ENCODE measurements at places on chromosomes 3 and 15. TPM values are rescaled to one million over a fixed set of nuclear protein-coding genes. Genes with fewer than 3 reads are reported as not detected.

- H3K4me1 ChIP-seq: peaks cover 14% of the 10 kb centered on the region
- no peak overlapping the region for H3K4me3 ChIP-seq
- H3K36me3 ChIP-seq: no peaks in the 10 kb centered on the region
- DNase-seq: no peak
These were observed 252.8 kb downstream of the CD47 start for GRCh38 chr3:107837895-107838612.

DNA sequence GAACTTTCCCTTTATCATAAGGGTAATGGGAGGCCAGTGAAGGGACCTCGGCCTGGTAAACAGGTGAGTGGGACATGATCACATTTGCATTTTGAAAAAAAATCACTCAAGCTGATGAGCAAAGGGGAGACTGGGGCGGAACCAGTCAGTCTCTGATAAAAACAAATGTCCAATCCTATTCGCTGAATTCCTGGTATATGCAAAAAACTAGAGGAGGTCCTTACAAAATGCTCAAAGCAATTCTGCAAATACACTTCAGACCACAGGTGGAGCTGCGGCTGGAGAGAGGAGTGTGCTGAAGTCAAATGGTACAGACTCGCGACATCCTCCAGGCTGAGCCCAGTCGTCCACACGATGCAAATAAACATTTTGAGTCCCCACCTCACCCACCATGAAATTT is 166.7 kb downstream of the FOXP1 start:
- no peaks in the 10 kb centered on the region for H3K27me3 ChIP-seq
- peak overlapping the region; percentile 93 for H3K27ac ChIP-seq
- peaks cover 95% of the 10 kb centered on the region for H3K4me1 ChIP-seq
- peaks cover 30% of the 10 kb centered on the region for H3K36me3 ChIP-seq

GRCh38 chr3:170713653-170714052 is 127.8 kb upstream of the SLC7A14 start:
- H3K27ac ChIP-seq: no peak overlapping the region
- no peaks in the 10 kb centered on the region for H3K36me3 ChIP-seq
- H3K4me1 ChIP-seq: no peaks in the 10 kb centered on the region
- no peak overlapping the region for H3K4me3 ChIP-seq
- peaks cover 38% of the 10 kb centered on the region for H3K27me3 ChIP-seq

DNA sequence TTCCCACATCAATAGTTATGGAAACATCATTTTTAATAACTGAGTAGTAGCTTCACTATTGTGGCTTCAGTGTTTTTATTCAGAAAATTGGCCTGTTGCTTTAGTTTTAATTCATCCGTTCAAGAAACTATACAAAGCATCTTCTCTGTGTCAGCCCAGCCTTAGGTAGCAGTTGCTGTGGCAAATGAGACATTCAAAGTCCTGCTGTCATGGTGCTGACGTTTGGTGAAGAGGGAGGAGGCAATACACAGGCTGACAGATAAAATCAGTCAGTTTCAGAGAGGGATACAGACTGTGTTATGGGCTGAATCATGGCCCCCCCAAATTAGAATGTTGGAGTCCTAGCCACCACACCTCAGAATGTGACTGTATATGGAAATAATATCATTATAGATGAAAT is 56.5 kb downstream of the SLC7A14 start:
- H3K27ac ChIP-seq: no peak overlapping the region
- no peaks in the 10 kb centered on the region for H3K36me3 ChIP-seq
- no peaks in the 10 kb centered on the region for H3K27me3 ChIP-seq

GRCh38 chr15:39465843-39466749 is 114.8 kb upstream of the THBS1 start:
- H3K4me1 ChIP-seq: no peaks in the 10 kb centered on the region
- no peaks in the 10 kb centered on the region for H3K27me3 ChIP-seq
- DNase-seq: no peak
- H3K36me3 ChIP-seq: no peaks in the 10 kb centered on the region
- H3K4me3 ChIP-seq: no peak overlapping the region

DNA sequence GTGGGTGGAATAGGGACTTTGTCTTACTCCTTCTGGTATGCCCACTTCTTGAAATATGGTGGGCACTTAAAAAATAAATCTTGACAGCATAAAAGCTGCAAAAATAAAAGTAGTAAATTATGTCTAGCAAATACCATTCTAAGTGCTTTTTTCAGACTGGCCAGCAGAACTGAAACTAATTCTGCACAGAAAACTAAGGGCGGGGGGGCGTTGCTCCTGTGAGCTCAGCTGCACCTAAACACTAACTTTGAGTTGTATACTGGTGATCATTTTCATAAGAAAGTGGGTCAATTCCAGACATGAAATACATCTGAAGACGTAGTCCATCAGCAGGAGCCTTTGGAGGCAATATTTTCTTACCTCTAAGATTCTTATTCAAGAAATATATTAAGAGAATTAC is 114.8 kb downstream of the WDR76 start:
- H3K4me1 ChIP-seq: peaks cover 2% of the 10 kb centered on the region
- peaks cover 27% of the 10 kb centered on the region for H3K27me3 ChIP-seq
- DNase-seq: no peak
- no peak overlapping the region for H3K27ac ChIP-seq
- H3K36me3 ChIP-seq: no peaks in the 10 kb centered on the region
- no peak overlapping the region for H3K4me3 ChIP-seq

- H3K27ac ChIP-seq: no peak overlapping the region
- H3K4me3 ChIP-seq: no peak overlapping the region
- H3K4me1 ChIP-seq: no peaks in the 10 kb centered on the region
- no peaks in the 10 kb centered on the region for H3K36me3 ChIP-seq
- no peak for DNase-seq
- peaks cover 11% of the 10 kb centered on the region for H3K27me3 ChIP-seq
These were observed 3.1 kb downstream of the PRR23E start for GRCh38 chr3:127196002-127196401.

DNA sequence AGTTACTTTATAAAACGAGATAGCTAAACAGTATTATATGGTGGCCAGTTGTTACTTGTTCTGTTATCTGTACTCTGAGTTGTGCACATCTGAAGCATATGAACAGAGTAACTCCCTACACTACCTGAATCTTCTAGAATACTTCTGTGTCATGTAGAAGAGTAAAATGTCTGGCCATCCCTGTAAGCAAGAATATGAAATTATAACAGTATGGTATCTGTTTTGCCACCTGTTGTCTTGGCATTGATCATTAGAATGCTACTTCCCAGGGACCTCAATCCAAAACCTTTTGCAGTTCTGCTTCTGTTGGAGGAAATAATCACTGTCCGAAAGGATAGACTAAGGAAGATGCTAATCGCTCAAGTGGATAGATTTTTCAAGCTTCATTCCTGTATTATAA is 1.9 kb downstream of the TEX9 start:
- peaks cover 16% of the 10 kb centered on the region for H3K4me1 ChIP-seq
- H3K36me3 ChIP-seq: no peaks in the 10 kb centered on the region
- H3K27me3 ChIP-seq: peaks cover 66% of the 10 kb centered on the region
- H3K4me3 ChIP-seq: no peak overlapping the region
- no peak for DNase-seq

DNA sequence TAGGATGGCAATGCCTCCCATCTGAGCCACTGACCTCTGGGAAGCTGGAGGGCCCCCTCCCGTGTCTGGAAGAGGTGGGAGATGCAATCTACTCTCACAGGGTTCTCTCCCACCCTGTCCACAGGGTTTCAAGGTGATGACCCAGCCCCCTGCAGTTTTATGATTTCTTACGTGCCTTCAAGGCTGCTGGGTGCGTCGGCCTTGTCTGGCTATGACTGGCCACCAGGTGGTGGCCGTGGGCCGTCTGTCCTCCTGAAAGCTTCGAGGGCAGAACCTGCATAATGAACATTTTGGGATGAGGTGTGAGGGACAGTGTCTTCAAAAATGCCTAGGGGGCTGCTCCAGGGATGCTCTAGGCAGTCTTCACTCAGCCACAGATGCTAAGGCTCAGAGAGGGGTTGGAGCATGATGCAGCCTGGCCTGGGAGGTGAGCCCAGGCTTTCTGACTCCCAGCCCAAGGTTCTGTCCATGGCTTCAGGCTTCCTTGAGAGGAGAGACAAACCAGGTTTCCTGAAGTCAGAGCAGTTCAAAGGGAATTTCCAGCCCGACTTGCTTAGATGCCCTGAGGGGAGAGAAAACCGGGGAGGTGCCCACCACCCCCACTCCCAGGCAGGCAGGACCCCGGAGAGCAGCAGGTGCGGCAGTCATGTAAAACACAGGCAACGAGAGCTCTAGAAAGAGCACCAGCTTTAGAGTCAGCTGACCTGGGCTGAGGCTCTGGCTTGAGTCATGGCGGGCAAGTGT is 18.7 kb downstream of the ISG20 start:
- H3K27ac ChIP-seq: peak overlapping the region; percentile 32
- DNase-seq: no peak
- H3K4me3 ChIP-seq: no peak overlapping the region
- H3K36me3 ChIP-seq: peaks cover 4% of the 10 kb centered on the region
- H3K4me1 ChIP-seq: peaks cover 72% of the 10 kb centered on the region

- DNase-seq: no peak
- no peak overlapping the region for H3K4me3 ChIP-seq
- no peaks in the 10 kb centered on the region for H3K27me3 ChIP-seq
- no peaks in the 10 kb centered on the region for H3K36me3 ChIP-seq
- no peak overlapping the region for H3K27ac ChIP-seq
These were observed 91.6 kb downstream of the SRGAP3 start for GRCh38 chr3:9157651-9158362.

DNA sequence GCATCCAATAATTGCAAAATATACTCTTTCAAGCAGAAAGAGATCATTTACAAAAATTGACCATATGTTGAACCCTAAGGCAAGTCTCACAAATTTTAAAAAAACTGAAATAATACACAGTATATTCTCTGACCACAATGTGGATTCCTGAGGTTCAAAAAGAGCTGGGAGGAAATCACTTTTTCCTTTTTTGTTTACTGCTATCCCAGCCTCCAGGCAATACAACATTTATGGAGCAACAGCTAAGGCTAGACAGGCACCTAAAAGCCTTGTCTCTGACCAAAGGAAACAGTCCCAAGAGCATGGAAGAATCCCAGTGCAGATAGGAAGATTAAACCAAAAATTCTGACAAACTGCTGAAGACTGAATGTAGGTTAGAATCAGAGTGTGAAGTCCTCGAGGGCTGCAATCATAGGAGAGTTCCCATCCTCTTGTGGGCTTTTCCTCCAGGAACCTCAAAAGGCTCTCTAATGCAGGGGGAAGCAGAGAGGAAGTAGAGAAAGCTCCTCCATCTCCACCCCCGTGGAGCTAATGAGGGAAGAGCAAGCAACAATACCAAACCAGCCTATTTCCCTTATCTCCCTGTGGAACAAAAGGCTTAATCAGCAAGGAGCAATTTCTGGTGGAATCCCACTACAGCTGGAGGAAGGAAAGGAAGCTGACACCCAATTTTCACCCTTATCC is 57.0 kb downstream of the TMCC1 start:
- H3K27me3 ChIP-seq: no peaks in the 10 kb centered on the region
- peaks cover 13% of the 10 kb centered on the region for H3K36me3 ChIP-seq
- no peak for DNase-seq
- H3K4me3 ChIP-seq: no peak overlapping the region

DNA sequence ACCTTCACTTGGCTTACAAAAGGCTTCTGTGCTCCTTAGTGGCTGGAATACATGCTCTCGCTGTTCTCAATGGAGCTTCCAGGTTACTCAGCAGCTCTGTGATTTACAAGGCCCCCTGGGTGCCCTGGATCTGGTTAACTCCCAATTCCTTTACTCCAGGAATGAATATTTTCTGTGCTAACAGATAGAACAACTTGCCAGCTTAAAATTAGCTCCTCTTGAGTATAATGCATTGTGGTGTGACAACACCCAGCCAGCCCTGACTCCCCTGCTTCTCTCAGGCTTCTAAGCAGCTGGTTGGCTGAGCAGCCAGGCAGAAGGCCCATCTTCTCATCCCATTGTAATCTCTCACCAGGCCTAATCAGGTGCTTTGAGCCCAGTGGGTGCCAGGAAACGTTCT is 246.4 kb downstream of the ALCAM start:
- H3K4me1 ChIP-seq: no peaks in the 10 kb centered on the region
- no peaks in the 10 kb centered on the region for H3K36me3 ChIP-seq
- DNase-seq: no peak
- no peak overlapping the region for H3K27ac ChIP-seq
- no peaks in the 10 kb centered on the region for H3K27me3 ChIP-seq
- H3K4me3 ChIP-seq: no peak overlapping the region

DNA sequence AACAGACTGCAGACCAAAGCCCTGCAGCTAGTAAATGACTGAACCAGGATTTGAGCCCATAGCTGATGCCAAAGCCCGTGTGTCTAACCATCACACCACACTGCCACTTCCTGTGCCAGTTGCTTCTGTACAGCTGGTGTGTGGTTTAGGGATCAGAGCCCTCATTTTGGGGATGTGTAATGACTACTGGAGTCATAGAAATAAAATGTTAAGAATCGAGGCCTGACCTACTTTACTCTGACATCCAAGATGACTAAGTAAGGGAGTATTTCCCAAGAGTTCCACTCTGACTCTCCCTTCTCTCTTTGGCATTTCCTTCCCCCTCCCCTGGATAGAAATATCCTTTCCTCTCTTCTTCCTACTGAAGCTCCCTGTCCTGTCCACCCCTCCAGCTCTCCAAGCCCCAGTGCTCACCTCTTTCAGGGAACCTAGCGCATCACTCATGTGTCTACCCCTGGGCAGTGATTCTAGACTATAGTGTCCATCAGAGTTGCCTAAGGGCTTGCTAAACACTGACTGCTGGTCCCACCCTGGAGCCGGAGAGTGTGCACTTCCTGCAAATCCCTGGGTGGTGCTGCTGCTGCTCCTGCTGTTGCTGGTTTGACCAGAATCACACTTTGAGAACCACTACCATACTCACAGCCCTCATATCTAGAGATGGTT is 53.8 kb downstream of the MGLL start:
- no peak for DNase-seq
- no peak overlapping the region for H3K27ac ChIP-seq
- H3K27me3 ChIP-seq: no peaks in the 10 kb centered on the region
- H3K36me3 ChIP-seq: peaks cover 1% of the 10 kb centered on the region

DNA sequence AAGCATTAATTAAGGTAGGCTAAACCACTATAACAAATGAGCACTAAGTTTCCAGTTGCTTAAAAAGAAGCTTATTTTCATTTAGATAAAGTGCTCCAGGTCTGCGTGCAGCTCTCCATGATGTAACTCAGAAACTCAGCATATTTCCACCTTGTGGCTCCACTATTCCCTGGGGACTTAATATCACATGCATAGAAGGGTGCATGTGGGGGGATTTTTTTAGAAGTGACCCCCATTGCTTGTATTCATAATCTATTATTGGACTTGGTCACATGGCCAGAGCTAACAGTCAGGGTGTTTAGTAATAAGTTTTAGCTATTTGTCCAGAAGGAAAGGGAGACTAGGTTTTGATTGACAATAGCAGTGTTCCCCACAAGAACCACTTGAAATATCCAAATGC is 86.8 kb downstream of the TMCO5A start:
- peaks cover 9% of the 10 kb centered on the region for H3K27me3 ChIP-seq
- no peaks in the 10 kb centered on the region for H3K4me1 ChIP-seq
- DNase-seq: no peak

CAPN7 gene
- total RNA-seq: 20.4 TPM

CPEB1 gene
- total RNA-seq: 1.0 TPM

FBXW12 gene
- total RNA-seq: not detected

DOCK3 gene
- 1.9 TPM for total RNA-seq

SERPINI2 gene
- total RNA-seq: not detected
